NCI-H774 (cell line): ENCODE measurements at places on chromosomes 4 and X.
A peak's percentile ranks its signal among the peaks of the same experiment; 100 is the strongest.

- DNase-seq = no peak
Measured at GRCh38 chr4:128332081-128332480, 44.5 kb upstream of the PGRMC2 start.

- DNase-seq = no peak
Measured at GRCh38 chrX:10159145-10159468, 2.3 kb downstream of the CLCN4 start.

DNA sequence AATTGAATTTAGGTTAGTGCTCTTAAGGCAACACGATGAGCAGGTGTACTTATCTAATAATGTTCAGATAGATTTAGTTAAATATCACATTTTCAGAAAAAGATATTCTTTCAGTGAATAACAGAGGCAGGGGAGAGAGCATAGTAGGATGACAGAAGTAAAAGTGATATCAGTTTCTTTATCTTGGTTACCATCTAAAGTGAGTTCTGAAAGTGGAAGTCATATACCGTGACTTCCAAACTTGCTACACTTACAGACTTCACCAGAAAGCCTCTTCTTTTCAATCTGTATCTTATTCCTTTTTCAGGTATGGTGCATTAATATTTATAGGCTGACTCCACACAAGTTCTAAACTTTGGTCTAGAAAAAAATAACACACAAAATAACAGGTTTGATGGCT lies 124.9 kb downstream of the POU4F2 start:
- no peak for DNase-seq

DNA sequence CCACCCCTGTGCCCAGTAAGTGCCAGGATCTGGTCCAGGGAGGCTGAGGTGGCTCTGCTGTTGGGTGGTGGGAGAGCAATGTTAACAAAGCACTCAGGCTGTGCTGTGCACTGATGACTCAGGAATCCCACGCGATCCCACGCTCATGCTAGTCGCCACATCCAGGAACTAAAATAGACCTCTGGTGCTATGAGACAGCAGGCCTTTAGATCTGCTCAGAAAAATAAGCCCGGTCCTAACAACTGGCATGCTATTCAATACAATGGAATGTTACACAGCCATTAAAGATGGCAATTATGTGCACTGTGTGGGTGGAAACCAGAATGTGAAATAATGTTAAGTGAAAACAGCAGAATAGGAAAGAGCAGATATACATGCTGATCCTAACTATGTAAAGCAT lies 26.0 kb downstream of the ARL13A start:
- DNase-seq = no peak

- no peak for DNase-seq
Measured at GRCh38 chrX:109623997-109624396, 975 bp downstream of the KCNE5 start.

GRCh38 chr4:59869559-59869958 lies 1330.6 kb upstream of the ADGRL3 start:
- no peak for DNase-seq

- DNase-seq = no peak
Measured at GRCh38 chr4:20666012-20666860, 34.0 kb upstream of the PACRGL start.

GRCh38 chr4:38723726-38724474 lies 58.9 kb downstream of the TLR10 start:
- DNase-seq = no peak

GRCh38 chr4:98319021-98319420 lies 57.8 kb downstream of the RAP1GDS1 start:
- no peak for DNase-seq

DNA sequence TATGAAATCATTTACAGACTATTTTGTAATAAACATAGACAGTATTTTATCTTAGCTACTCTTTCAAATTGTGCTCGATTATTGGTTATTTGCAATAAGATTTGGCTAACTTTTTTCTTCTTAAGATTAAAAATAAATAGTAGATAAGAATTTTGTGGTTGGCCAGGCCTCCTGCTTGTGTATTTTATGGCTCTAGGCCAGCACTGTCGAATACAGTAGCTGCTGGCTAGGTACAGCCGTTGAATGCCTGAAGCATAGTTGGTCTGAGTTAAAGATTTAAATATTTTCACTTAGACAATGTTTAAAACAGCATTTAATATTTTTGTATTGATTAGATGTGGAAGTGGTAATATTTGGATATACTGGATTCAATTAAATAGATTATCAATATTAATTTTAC lies 481.0 kb downstream of the SPRY1 start:
- no peak for DNase-seq

DNA sequence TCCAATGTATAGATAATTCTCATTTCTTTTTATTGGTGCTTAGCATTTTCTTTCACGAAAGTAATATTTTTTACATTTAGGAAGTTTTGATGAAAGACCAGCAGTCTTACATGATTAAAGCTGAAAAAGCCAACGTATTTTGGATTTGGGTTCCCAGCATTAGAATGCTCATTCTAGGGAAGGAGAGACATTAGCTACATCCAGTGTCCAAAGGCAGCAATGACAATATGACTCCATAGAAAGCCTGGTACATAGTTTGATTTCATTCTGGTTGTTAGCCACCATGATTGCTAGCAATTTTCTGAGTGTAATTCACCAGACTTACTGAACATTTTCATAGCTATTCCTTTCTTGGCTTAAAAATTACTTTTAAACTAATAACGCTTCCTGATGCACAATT lies 1397.5 kb downstream of the PCDH7 start:
- DNase-seq = no peak

DNA sequence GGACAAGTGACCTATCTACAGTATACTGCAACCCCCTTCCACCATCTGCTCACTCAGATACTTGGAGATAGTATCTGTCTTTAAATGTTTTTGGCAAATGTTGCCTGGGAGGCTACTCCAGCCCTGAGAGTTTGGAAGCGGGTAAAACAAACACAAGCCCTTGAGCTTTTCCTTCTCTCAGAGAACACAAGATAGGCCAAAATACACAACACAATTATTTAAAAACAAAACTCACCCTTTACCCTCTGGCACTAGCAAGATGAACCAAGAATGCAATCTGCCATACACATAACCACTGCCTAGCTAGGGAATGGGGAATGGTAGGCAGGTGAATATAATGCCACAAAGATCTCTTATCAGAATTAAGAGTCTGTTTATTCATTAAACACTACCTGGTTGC lies 324.7 kb upstream of the FAM47C start:
- DNase-seq = no peak

DNA sequence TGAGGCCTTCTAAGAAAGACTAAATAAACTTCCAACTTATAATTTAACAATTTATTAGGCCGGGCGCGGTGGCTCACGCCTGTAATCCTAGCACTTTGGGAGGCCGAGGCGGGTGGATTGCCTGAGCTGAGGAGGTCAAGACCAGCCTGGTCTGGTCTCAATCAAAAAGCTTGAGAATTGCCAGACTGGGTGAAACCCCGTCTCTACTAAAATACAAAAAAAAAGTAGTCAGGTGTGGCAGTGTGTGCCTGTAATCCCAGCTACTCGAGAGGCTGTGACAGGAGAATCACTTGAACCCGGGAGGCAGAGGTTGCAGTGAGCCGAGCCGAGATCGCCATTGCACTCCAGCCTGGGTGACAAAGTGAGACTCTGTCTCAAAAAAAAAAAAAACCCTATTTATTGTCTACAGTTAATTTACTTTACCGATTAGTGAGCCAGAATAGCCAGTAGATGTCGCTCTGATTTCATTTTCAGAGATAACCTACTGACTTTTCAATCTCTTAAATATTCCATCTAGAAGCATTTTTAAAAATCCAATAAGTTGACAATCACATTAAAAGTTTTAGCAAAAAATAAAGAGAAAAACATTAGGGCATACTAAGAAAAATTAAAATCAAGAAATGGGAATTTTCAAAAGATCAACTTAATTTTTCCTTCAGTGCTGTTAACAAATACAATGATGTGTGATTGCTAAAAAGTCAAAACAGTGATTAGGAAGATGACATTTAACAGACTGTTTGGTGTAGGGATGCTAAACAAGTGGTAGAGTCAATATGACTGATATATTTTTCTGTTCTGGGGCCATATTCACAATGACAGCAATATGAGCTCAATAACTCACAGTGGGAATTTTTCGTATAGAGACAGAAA lies 4.3 kb upstream of the SHROOM3 start:
- peak; percentile 39 for DNase-seq

GRCh38 chr4:135412213-135412612 lies 1210.6 kb upstream of the PABPC4L start:
- DNase-seq = no peak

- DNase-seq = no peak
Measured at GRCh38 chrX:6681521-6682145, 146.7 kb upstream of the VCX3A start.

GRCh38 chr4:6471307-6472007 lies 957 bp downstream of the PPP2R2C start:
- DNase-seq = no peak

- DNase-seq = no peak
Measured at GRCh38 chrX:12570859-12571501, 220.2 kb upstream of the PRPS2 start.

GRCh38 chrX:65463550-65463949 lies 71.0 kb downstream of the LAS1L start:
- DNase-seq = no peak

DNA sequence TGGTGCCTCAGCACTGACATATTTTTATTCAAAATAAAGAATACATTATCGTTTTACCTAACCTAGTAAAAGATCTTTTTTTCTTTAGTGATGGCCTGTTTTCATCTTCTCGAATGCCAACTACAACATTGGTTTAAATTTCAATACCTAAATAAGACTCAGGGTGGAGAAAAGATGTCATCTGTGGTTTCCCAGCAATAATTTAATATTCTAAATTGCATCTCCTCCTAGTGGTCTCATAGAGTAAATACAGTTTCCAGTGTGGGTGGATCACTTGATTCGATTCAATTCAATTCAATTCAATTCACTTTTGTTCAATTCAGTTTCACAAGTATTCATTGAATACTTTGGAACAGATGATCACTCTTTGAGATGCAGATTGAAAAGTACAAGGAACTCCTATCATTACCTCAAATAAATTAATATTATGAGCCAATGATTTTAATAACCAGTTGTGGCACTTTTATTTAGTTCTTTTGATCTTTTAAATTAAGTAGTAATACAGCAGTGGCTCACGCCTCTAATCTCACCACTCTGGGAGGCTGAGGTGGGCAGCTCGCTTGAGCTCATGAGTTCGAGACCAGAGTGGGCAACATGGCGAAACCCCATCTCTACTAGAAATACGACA lies 427.2 kb downstream of the FAT4 start:
- DNase-seq = no peak

GRCh38 chrX:38149016-38149415 lies 71.7 kb downstream of the SRPX start:
- DNase-seq = no peak

- DNase-seq = no peak
Measured at GRCh38 chr4:94798808-94799207, 41.1 kb downstream of the BMPR1B start.
